ENCODE measurements at places on chromosomes 1 and 21.
A peak's percentile ranks its signal among the peaks of the same experiment; 100 is the strongest.

DNA sequence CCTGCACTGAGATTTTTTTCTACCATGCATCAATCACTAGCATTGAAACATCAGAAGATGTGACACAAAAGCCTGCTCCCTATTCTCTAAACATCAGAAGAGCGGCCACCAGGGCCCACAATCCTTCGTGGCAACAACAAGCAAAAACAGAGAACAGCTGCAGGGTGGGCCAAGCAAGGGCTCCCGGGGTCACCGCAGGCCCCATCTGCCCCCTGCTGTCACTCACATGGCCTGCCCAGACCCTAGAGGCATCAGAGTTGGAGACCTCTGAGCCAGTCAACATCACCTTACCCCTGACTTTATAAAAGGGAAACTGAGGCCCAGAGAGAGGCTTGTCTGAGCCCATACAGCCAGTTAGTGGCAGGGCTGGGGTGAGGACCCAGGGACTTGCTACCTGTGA is 1.8 kb downstream of the LAPTM5 start:
- no peak for DNase-seq

- no peak for DNase-seq
These were observed 19.0 kb downstream of the CFAP74 start for GRCh38 chr1:1984560-1985070.

- DNase-seq, result no peak
These were observed 90.8 kb upstream of the SLC25A33 start for GRCh38 chr1:9448132-9449109.

DNA sequence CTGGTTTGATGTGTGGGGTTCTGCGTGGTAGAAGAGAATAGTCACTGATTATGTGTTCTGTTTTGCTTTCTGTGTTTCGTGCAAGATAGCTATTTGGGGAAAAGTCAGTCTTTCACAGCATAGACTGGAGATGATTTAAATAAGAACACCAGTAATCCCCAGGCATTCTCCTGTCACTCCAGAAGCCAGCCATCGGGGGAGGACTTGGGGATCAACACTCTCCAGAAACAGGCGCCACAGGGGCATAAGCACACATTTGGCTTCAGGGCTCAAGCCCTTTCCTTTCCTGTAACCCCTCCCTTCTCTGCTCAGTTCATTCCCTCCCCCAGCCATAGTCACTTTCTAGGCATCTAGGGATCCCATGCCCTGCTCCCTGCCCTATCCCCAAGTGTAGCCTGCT is 97.3 kb upstream of the BEND5 start:
- DNase-seq, result no peak

DNA sequence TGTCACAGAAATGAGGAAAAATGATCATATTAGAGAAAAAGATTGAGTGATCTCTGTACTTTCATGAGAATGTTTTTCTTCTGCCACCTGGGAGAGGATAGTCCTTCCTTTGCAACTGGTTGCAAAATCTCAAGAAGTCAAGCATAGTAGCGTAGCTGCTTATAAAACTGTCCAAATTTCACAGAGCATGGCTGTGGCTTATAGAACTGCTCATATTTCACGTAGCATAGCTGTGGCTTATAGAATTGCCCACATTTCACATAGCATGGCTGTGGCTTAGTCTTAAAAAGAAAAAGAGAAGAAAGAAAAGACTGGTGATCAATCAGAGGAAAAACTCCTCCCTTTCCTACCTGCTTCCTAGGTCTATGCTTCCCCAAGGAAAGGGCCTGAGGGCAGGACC is 329.5 kb downstream of the SIPA1L2 start:
- DNase-seq, result no peak

- no peak for DNase-seq
These were observed 24.6 kb downstream of the NTPCR start for GRCh38 chr1:232974971-232975370.

DNA sequence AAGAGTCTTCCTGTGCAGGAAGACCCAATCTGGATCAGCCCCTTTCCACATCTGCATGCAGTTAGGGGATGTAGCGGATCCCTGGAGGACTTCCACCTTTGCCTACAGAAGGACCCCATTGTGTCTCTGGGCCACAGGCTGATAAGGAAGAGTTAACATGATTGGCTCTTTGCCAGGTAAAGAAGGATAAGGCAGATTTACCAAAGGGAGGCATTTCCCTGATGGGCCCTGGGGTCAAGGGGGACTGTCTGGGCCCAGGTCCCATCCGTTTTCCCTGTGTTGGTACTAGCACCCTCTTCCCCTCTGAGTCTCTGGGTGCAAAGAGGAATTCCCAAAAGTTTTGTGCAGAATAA is 29.1 kb downstream of the SLC26A9 start:
- no peak for DNase-seq

GRCh38 chr1:161258439-161259344 is at the start of gene PCP4L1:
TSS of gene PCP4L1 (plus strand) at chr1:161258745. CDS start at chr1:161258975, 230 bp downstream.
- peak; percentile 73 for DNase-seq

DNA sequence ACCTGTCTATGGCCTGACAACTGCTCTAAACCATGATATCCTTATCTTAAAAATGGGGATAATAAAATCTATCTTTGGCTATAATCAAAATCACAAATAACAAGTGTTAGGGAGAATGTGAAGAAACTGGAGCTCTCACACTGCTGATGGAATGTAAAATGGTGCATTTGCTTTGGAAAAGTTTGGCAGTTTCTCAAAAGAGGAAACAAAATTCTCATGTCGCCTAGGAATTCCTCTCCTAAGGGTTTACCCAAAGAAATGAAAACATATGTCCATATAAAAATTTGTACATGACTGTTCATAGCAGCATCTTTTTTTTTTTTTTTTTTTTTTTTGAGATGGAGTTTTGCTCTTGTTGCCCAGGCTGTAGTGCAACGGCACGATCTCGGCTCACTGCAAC is 64.3 kb downstream of the ZNF281 start:
- DNase-seq, result no peak

DNA sequence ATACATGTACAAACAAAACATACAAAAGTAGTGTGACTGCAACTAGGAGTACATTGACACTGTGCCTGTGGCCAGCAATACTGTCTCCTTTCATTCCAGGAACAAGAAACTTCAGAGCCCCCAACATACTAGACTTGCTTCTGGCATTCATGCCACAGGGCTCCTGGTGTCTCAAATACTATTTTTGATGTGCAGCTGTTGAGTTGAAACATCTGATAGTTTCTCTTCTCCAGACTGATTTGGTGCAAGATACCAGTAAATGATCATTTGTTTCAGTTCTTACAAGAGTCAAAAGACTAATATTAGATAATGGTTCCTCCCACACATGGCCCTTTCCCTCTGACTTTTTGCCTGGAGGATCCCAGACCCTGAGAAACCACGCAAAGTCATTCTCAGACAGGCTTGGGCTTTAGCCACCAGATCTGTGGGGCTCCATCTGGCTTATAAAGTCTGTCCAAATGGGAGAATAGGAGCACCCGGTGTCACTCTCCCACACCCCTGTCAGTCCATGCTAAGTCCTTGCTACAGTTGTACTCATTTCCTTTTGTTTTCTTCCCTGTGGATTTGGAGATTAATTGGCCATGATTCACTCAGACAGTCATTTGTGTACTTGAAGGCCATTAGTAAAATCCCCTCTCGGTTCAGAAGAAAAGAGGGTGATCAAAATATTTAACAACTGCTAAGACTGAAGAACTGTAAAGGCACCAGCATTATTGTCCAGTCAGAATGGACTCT is 163.5 kb upstream of the RUNX1 start:
- no peak for DNase-seq

- DNase-seq, result no peak
These were observed 22.1 kb downstream of the SERBP1 start for GRCh38 chr1:67408148-67408547.

DNA sequence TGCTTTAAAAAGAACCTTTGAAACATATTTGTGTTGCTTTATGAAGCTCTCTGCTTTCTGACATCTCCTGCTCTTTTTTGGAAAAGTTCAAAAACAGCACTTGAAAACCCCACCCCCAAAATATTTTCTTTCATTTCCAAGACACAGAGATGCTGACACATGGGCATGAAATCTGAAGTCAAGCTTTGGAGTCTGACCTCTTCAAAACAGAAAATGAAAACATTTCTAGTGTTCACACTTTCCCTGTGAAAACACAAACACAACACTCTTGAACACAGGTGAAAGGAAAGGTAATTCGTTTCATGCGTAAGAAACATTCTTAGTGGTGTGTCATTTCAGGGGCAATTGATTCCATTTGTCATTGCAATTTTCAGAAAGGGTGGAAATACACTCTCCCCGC is 10.8 kb downstream of the NGF start:
- no peak for DNase-seq

DNA sequence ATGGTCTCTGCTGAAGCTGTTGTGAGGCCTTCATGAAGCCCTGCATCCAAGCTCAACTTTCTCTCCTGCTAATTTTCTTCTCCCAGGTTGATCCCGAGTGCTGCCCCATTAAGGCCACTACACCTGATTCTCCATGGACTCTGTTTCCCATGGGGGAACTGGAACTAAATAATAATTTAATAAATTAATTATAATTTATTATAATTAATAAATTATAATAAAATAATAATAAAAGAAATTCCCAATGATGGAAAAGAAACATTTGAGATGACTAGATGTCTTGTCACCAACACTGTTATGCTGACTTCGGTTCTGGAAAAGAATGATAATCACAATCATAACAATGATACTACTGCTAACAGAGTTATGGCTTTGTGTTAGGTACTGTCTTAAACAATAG is 211.2 kb upstream of the ZP4 start:
- DNase-seq, result no peak

- no peak for DNase-seq
These were observed 224.9 kb downstream of the DAB1 start for GRCh38 chr1:57198912-57199311.

GRCh38 chr1:108877348-108878159 is 769 bp downstream of the GPSM2 start:
- DNase-seq, result peak; percentile 8

DNA sequence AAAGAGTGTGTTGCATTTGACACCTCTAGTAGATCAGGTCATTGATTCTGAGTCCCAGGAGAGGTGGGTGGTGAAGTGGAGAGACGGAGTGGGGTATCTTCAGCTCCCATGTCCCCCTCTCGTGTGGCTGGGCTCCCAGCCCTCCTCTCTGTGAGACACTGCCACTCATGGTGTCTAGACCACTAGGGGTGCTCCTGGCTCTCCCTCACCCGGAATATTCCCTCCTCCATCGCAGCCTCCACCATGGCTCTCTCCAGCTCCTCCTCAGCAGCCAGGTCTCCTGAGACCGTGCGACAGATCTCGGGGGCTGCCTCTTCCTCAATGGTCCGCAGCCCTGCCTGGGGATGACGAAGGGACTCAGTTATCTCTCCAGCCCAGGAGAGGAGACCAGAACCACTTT is 20.6 kb upstream of the KIF21B start:
- DNase-seq, result no peak

GRCh38 chr1:160309571-160309970 is 24.6 kb upstream of the PEX19 start:
- no peak for DNase-seq

DNA sequence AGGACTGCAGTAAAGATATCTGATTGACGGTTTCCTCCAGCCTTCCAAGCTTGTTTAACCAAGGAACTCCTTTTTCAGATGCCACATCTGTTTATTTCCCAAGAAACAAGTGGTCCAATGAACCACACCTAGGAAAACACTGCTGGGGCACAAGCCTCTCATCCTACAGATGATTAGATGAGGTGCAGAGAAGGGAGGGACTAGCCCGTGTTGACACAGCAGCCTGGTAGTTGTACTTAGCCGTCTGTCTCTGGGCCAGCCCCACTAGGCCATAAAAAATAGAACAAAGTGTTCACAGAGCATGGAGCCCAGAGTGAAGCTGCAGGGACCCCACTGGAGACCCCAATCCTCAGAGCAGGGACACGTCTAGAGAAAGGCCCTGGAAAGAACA is 32.1 kb downstream of the LRP8 start:
- no peak for DNase-seq

DNA sequence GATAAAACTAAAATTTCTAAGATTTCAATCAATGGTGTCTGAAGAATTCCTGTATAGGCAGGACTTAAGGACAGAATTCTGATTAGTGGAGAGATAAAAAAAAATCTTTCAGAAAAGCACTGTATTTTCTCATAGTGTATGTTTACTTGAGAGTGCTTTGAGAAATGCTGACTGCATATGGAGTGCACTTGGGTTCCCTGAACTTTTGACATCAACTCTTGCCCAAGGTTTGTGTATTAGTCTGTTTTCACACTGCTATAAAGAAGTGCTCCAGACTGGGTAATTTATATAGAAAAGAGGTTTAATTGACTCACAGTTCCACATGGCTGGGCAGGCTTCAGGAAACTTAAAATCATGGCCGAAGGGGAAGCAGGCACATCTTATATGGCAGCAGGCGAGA is 275.0 kb downstream of the LRRC40 start:
- no peak for DNase-seq

DNA sequence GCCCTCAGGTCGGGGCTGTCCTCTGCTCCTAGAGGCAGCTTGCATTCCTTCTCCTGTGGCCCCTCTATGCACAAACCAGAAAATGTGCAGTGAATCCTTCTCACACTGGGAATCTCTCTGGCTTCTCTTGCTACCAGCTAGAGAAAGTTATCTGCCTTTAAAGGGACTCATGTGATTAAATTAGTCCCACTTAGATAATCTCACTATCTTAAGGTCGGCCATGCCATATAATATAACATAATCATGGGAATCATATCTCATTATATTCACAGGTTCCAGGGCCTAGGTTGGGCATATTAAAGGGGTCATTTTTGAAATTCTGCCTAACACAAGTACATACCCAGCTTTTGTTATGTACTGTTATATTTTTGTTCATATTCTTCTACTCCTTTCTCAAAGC is 31.4 kb downstream of the PTGFR start:
- no peak for DNase-seq

GRCh38 chr21:14857529-14857928 is 207.3 kb downstream of the NRIP1 start:
- no peak for DNase-seq
